Hematopoietic multipotent progenitor cell treated with erythropoietin and hydrocortisone succinate and interleukin-3 and kit ligand, for 8 days (in vitro differentiated cells): ENCODE measurements at places on chromosomes 2 and 18.

DNA sequence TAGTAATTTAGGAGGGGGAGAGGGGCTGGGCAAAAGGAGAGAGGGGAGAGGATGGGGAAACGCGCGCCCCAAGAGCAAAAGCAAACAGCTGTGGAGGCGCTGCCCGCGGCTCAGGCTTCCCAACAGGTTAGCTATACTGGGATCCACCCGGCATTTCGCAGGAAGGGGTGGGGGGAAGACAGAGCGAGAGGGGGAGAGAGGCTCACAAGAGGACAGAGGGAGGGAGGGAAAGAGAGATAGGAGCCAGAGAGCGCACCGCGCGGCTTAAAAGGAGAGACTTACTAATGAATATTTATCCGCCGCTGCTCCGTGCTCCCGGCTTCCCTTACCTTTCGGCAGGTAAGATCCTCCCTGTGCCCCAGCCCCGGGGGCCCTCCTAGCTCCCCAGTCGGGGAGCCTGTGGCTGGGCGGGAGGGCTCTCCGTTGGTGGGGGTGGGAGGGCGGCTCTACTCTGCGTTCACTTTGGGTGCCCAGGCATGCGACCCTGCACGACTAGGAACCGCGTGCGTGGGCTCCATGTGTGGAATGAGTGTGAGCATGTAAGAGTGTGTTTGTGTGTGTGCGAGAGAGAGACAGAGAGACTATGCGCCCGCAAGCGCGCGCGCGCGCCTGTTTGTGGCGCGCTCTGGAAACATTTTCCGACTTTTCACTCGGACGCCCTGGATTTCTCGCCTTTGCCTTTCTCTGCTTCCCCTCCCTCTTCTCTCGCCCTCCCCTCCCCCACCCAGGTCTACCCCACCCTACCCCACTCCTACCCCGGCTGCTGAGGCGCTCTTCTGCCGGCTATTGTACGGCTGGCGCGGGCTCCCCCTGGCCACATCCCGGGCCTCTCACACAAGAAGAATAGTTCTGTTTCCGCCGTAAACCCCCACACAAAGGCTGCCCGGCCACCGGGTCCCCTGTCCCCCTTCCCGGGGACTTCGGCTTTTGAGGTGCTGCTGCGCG is 7.2 kb upstream of the SIX3 start:
- DNase-seq = no peak

DNA sequence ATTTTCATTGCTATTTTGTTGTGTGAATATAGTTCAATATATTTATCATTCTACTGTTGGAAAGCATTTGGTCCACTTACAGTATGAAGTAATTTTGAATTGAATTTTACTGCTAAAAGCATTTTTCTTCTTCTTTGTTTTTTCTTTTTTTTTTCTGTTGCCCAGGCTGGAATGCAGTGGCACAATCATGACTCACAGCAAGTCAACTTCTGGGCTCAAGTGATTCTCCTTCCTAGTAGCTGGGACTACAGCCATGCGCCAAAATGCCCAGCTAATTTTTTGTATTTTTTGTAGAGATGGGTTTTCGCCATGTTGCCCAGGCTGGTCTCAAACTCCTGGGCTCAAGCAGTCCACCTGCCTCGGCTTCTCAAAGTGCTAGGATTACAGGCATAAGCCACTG is 2.4 kb upstream of the ETAA1 start:
- DNase-seq = no peak

GRCh38 chr18:22632191-22632590 is 214.5 kb upstream of the CTAGE1 start:
- no peak for DNase-seq

- peak; percentile 18 for DNase-seq
Observed at GRCh38 chr2:3557639-3558204, 411 bp downstream of the RNASEH1 start.

DNA sequence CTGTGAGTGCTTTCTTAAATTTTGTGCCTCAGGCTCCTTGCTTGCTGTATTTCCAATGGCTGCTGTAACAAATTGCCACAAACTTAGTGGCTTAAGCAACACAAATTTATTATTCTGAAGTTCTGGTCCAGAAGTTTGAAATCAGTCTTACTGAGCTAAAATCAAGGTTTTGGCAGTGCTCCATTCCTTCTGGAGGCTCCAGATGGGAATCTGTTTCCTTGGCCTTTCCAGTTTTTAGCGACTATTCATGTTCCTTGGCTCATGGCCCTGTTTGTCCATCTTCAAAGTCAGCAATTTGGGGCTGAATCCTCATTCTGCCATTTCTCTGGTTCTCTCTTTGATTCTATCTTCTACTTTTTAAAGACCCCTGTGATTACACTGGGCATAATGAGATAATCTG is 31.8 kb downstream of the STRADB start:
- no peak for DNase-seq

DNA sequence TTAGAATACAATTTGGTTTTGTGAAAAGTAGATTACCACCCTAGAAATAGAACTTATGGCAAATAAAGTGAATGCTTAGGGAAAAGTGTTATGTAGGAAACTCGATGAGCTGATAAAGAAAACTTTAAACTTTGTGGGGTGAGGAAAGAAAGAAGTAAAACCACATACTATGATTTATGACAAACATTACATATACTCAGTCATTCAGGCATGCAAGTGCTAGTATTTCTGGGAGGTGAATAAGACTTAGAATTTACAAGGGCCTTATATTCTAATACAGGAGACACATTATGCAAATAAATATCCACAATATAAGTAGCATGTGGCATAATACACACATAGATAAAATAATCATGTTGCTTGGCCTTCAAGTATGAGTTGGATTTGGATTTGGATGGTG is 618.1 kb downstream of the XIRP2 start:
- no peak for DNase-seq

DNA sequence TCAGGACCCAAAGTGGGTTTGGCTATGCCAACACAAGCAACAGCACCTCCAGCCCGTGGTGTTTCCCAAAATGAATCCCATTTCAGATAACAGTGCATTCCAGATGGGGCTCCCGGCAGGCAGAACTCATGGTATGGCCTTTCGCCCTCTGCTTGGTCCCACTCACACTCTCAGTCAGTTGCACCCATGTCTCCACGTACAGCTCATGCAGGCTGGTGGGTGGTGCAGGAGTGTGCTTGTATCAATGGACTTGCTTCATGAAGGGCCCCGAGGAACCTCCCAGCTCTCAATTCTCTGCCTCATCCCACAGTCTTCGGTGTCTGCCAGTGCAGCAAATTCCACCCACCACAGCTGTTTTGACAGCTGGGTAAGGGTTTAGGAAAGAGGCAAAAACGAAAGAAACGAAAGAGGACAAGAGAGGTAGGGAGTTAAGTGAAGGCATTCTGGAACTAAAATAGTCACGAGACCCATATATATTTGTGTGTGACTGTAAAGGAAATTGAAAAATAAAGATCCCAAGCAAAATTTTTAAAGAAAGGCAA is 278.1 kb downstream of the DCDC2C start:
- no peak for DNase-seq

DNA sequence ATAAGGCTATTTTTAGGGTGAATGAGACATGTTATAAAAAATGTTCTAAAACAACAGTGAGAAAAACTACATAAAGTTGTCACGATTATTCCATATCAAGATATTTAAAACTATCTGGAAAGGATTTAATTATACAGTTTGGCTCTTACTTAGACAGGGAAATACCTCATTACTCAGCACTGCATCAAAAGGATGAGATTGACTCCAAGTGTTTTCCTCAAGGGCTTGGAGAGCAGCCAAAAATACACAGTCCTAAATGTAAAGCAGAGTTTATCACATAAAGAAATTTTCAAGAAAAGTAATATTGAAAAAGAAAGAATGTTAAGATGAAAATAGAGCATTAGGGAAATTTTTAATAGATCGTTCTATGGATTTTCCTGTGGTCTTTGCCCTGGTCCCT is 285.5 kb upstream of the NETO1 start:
- no peak for DNase-seq

DNA sequence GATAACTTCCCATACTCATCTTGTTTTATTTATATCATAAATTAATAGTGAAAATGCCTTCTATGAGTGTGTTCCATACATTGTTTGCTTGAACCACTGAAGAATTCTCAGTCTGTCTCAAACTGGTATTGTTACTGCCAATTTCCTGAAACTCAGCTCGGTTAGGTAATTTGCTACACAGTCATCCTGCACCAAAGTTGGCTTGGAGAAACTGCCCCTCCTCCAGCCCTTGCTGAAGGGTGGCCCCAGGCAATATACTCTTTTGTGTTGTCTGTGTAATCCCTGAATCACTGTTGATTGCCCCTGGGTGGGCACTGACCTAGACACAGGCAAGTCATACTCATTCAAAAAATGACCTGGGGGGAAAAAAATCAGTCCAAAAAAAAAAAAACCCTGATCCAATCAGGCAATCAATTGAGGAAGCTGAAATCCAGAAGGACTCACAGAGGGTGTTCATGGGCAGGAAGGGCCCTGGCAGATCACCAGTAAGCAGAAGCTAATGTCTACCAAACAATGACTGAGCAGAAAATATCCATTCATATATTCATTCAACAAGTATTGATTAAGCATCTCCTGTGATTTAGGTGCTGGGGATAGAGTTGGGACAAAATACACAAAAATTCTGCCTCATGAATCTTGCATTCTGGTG is 3.8 kb upstream of the SESTD1 start:
- no peak for DNase-seq

- DNase-seq = no peak
Observed at GRCh38 chr2:3192920-3193319, 184.7 kb downstream of the EIPR1 start.

- DNase-seq = no peak
Observed at GRCh38 chr2:215354771-215355695, 43.2 kb downstream of the ATIC start.

- no peak for DNase-seq
Observed at GRCh38 chr18:649341-649740, 8.1 kb upstream of the TYMS start.

DNA sequence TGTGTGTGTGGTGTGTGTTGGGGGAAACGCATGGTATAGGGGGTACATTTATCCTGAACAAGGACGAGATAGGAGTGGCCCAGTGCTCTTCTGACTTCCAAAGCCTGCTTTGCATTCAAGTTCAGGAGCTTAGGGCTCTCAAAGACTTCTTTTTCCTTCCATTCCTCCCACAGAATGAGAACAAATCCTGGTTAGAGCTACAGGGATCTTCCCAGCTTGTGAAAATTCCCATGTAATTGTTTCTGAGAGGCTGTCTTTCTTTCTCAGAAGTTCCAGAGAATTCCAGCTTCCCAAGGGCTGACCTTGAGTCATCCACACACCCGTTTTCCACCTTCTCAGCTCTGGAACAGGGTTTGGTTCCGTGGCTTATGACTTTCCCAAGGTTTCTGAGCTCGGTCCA is 38.9 kb downstream of the FASTKD2 start:
- no peak for DNase-seq

DNA sequence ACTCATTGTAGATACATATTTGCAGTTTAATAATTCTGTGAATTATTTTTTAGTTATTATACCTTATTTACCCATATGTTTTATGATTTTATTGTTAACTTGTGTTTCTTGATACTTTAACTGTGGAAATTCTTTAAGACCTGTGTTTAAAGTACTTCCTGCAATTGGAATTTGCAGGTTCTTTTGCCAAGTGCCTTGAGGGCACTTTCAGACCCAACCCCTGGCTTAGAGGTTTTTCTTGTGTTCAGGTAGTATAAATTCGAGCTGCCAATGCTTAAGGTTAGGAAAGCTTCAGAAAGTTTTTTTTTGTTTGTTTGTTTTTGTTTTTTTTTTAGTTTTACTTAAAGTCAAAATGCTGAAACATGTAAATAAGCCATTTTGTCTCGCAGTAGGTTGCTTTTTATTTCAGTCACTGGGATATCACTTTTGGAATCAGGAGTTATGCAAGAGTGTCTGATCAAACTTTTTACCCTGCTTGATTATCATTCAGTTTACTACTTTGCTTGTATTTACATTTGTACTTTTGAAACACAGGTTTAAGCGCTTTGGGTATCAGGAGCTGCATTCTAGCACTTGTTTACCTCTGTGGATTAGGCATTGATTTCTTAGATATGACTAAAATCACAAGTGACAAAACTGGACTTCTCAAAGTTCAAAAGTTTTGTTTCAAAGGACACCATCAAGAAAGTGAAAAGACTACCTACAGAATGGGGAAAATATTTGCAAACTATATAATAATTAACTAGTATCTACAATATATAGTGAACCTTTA is 31.8 kb downstream of the TDRD15 start:
- no peak for DNase-seq
